GM03348 (cell line): ENCODE measurements at places on chromosomes 4 and X.

- peak; percentile 42 for DNase-seq
Measured at GRCh38 chr4:24473309-24473721, 111.0 kb downstream of the DHX15 start.

GRCh38 chrX:13940671-13941070 is 89.0 kb downstream of the GEMIN8 start:
- DNase-seq: no peak

- DNase-seq: peak; percentile 52
Measured at GRCh38 chrX:12441381-12442128, 303.3 kb downstream of the FRMPD4 start.

DNA sequence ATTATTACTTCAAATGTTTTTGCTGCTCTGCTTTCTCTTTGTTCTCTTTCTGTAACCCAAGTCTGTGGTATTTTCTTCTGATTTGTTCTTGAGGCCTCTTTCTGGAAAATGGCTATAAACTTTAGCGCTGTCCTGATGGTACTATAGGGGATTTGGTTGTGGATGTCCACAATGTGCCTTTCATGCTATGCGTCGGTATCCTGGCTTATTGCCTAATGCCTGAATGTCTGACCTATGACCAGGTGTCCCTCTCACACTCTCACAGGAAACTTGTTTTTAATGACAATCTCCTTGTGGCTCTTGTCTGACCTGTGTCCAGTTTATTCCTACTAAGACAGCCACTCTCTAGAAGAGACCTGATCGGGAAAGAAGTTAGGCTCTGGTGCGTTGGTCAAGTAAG is 222.4 kb upstream of the NR3C2 start:
- no peak for DNase-seq

GRCh38 chr4:150181536-150181935 is 103.3 kb downstream of the DCLK2 start:
- DNase-seq: no peak

- DNase-seq: no peak
Measured at GRCh38 chrX:65697915-65698796, 30.7 kb downstream of the MSN start.

DNA sequence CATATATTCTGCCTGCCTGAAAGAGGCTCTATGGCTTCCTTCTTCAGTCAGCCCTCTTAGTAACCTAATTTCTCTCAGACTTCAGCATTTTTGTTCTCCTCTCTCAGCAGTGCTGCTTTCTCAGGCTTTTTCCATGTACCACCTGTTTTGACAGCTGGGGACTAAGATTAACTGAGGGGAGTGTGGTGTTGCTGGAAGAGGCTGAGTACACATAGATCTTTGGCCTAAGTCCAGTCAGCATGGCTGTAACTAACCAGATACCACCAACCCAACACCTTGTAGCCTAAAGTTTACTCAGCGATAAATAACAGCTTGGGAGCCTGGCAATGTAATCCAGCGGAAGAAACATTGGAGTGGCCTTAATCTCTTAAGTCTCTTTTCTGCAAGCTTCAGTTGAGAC is 85.5 kb downstream of the RTL3 start:
- no peak for DNase-seq

DNA sequence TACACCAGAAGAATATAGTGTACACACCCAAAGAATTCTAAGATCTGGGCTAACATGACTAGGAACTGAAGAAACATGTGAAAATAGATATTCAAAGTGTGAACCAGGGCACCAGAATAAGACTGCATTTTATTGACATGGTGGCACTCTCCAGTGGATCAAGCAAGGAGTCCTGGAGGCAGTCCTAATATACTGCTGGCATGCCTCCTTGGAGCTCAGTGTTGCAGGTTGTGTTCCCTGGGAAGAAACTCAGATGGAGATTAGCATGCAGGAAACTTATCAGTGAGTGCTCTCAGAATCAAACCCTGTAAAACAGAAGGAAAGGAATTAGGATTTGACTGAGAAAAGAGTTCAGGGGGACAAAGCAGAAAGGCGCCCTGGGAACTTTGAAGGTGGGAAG is 105.1 kb downstream of the CXCL13 start:
- DNase-seq: no peak

GRCh38 chr4:41257906-41258305 is 1.2 kb downstream of the UCHL1 start:
- DNase-seq: no peak

- DNase-seq: no peak
Measured at GRCh38 chr4:145623831-145624230, 4.6 kb downstream of the MMAA start.

DNA sequence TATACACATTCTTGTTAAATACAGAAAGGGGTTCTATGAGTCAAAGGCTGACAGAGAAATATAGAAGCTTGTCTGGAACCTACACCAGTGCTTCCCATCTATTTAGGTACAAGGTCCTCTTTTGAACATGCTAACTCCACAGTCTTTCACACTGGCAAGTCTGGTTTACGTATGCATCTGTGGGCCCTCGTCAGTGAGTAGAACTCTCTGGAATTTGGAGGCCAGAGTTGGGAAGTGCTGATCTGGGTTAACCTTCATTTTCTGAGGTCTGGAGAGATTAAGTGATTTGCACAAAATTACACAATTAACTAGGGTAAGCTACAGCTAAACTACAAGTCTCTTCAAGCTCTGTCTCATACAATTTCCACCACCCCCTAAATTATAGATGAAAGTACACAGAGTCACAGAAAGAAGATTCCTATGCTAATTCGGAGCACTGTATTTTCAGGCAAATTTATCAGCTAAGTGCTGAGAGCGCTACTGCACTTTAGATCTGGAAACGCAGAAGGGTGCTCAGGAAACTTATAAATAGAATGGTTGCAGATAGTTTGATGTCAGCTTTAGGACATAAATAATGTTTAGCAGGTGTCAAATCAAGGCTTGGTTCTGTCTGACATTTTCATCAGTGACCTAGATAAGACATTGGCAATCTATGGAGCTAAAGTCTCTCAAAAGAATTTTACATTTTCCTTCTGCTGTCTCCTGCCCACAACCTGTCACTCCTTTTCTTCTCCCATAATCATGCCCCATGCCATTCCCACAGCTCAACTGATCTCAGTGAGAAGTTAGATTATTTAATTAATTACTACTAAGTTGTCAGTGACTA is 43.0 kb upstream of the PDLIM5 start:
- DNase-seq: no peak

GRCh38 chr4:86155766-86156165 is 204.1 kb downstream of the MAPK10 start:
- no peak for DNase-seq

DNA sequence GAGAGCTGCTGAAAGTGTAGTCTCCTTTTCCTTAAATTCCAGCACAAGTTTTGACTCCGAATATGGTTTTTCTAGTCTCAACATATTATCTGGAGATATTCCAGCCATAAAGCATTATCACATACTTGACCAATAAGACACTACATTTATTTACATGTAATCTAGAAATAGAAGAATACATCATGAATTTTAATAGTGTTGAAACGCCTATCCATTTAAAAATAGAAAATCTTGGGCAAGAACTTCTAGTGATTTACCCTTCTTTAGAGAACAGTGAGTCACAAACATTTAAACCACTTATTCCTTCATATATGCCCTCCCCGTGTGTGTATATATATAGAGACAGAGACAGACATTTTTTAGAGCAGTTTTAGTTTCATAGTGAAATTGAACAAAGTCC is 161.5 kb downstream of the SOWAHB start:
- DNase-seq: peak; percentile 42

GRCh38 chr4:97627750-97628149 is 515.5 kb downstream of the STPG2 start:
- DNase-seq: no peak

GRCh38 chr4:85482010-85482738 is 7.2 kb downstream of the ARHGAP24 start:
- DNase-seq: no peak

- DNase-seq: no peak
Measured at GRCh38 chr4:84956014-84956413, 10.5 kb downstream of the WDFY3 start.

GRCh38 chr4:76596713-76597112 is 161.7 kb downstream of the SHROOM3 start:
- DNase-seq: no peak

GRCh38 chr4:56879996-56880395 is 27.7 kb upstream of the REST start:
- DNase-seq: no peak

- DNase-seq: peak; percentile 62
Measured at GRCh38 chr4:187908079-187908561, 87.5 kb upstream of the ZFP42 start.

GRCh38 chrX:85221361-85221760 is 22.2 kb downstream of the SATL1 start:
- no peak for DNase-seq

- DNase-seq: no peak
Measured at GRCh38 chr4:3237266-3237665, 11.7 kb upstream of the MSANTD1 start.

DNA sequence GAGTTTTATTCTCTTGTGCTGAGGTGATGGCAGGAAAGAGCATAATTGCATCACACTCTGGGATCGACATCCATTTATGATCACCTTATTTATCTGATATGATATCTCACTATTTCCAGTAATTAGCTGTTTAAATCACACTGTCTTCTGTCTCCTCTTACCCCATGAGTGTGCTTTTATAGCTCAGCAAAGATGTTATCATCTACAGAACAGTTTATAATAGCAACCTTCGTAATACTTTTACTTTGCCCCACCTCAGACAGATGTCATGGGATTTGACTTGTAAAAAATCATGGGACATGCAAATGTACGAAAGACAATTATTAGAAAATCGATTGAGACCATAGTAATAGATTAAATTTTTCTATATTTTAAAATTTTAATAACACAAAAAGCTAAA is 1122.3 kb upstream of the PCDH10 start:
- DNase-seq: no peak

DNA sequence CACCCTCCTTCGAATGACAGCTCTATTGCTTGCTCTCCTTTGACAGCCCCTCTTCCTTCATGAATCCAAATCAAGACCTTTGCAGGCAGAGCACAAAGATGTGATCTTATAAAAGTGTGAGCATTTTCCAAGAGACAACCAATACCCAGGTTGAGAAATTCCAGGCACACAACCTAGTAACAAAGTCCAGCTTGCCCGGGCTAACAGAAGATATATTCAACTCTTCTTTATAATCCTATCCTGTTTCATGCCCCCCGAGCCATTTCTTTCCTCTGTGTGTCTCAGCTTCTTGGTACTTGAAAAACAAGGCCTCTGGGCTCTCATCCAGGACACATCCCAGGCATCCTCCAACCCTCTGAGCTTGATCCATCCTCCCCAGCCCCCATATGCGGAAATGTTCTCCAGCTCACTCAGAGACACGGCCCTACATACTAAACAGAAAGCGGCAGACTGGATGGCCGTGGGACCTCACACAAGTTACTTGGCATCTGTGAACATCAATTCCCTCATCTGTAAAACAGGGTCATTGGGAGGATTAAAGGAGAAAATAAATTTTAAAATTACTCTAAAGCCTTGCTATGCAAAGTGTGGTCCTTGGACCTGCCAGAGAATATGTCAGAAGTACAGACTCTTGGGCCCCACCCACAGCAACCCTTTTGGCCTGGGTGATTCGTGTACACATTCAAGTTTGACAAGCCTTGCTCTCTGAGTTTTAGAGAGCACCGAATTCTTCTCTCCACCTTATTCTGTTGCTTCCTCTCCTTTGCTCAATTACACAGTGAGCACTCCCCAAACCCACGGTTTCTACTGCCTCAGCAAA is 627.0 kb downstream of the BCOR start:
- DNase-seq: peak; percentile 48

DNA sequence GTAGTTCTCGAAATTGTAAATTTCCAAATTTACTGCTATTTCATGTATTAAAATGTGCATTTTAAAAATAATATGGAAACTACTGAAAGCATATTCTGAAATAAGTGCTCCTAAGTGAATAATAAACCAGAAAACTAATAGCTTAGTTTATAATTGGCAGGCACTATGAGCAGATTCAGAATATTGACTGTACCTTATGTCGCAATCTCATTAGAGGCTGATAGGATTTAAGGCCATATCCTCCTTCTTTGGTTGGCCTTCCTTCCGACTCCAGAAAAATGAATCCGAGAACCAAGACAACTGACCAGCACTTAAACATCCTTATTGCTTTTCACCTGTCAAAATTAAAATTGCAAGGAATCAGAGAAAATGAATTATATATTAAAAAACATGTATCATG is 52.7 kb downstream of the FSTL5 start:
- no peak for DNase-seq

DNA sequence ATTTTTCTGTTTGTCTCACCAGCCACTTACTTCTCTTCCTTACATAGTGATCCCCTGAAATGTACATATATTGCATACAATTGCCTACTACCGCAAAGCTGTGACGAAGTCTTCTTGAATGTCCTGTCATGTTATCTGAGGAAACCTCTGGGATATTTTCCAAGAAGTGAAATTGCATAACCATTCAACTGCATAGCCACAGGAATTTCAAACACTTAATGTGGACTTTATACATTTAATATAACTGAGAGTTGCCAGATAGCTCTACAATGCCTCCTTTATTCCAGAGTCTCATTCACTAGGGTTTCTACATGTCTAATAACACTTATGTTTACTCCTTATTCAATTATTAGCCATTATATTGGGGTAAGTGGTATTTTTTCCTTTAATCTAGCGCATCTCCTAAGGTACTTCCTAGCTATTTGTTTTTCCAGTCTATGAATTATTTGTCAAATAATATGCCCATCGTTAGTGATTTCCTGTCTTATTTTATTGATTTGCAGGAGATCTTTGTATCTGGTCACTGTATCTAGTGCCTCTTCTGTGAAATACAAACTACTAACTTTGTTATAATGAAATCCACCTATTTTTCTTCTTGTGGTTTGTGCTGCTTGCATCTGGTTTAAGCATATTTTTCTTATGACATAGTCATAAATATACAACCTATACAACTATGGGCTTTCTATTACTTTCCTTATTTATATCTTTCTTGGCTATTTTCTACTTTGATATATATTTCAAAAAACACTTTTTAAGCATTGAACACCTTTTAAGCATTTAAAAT is 69.2 kb upstream of the GRID2 start:
- DNase-seq: peak; percentile 3

DNA sequence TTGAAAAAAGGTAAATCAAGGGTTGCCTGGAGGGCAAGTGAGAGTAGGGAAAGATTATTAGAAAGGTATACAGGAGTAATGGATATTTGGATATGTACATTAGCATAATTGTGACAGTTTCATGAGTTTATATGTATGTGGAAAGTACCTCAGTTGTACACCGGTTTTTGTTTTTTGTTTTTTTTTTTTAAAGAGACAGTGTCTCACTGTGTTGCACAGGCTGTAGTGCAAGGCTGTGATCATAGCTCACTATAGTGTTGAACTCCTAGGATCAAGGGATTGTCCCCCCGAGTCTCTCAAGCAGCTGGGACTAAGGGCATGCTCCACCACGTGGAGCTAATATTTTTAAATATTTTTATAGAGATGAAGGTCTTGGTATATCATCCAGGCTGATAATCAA is 15.3 kb upstream of the HPGD start:
- DNase-seq: no peak
